ENCODE measurements at places on chromosomes 13 and 19.

DNA sequence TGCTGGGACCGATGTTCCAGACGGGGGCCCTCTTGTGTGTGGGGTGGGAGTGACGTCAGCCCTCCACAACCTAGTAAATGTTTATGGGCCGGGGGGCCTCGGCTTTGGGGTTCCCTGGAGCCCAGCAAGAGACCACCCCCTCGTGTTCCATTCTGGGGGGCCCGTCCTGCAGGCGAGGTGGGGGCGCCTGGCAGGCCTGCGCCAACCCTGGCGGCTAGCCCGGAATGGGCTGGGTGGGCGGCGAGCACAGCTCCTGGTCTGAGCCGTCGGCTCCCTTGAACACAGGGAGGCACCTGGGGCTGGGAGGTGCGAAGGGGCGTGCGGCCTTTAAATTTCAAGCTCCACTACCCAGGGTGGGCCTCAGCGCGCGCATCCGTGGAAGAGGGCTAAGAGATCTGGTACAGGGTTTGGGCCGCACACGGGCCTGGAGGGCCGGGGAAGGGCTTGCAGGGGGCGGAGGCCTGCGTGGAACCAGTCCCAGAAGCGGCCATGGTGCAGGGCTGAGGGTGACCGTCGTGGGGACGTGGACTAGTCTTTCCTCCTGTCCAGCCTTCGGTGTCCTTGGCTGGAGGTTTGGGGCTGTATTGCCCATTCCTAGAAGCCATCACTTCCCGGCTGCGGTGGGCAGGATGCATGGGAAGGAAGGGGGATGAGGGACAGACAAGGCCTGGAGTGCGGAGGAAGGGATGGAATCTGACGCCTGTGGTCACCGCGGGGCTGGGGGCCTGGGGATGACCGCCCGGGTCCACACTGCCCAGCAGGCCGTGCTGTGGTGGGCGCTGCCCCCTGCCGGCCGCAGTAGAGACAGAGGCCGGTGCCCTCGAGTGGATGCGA lies 11.4 kb downstream of the NDUFA11 start:
- DNase-seq: no peak

DNA sequence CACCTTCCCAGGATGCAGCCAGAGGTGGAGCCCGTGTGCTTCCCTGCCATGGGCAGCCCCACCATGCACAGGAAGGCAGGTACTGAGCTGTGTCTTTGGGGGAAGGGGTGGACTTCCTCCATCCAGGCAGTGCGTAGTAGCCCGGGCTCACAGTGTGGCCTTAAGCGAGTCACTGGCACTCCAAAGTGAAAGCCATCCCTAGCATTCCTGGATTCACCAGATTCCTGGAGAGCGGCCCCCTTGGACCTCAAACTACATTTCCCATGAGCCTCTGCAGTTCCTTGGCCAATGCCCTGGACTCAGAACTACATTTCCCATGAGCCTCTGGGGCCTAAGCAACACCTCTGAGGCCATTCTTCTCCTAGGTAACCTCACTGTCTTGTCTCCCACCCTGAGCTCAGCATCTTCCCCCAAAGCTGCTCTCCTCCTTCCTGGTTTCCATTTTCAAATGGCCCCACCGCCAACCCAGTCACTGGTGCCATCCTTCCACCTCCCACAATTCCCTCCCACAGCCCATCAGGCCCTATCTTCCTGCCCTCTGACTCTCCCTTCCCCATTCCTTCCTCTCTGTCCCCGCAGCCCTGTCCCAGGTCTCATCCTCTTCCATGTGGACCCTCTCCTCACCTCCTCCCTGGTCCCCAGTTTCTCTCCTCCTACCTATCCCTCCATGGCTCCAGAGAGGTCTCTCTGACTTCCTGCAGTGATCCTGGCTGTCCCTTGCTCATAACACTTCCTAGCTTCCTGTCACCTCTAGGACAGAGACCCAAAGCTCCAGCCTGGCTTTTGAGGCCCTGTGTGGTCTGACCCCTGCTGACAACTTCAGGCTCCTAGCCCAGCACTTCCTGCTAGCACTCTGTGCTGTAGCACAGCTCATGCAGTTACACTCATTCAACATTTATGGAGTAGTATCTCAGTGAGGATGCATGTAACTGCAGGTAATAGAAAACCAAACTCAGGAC lies at the start of gene C19orf81:
Gene C19orf81, plus strand, starts transcription at position 13 of the 959 bp plus-strand sequence. Its CDS starts 0 bp downstream, at position 13.
- no peak for DNase-seq

DNA sequence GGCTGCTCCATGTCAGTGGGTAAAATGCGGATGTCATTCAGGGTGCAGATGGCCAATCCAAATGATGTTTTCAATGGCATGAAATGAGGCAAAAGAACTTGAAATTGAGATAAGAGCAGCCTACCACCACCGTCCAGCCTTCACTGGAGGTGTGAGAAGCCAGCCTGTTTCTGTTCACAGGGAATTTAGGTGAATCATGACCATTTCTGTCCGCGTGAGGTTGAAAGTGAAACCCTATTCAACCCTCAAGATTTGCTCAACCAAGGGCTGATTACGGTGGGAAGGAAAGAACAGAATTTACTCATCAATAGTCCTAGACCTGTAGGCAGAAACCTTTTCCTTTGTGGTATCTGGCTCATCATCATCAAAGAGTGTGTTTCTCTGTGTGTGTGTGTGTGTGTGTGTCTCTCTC lies 370.7 kb downstream of the COG6 start:
- DNase-seq: no peak

DNA sequence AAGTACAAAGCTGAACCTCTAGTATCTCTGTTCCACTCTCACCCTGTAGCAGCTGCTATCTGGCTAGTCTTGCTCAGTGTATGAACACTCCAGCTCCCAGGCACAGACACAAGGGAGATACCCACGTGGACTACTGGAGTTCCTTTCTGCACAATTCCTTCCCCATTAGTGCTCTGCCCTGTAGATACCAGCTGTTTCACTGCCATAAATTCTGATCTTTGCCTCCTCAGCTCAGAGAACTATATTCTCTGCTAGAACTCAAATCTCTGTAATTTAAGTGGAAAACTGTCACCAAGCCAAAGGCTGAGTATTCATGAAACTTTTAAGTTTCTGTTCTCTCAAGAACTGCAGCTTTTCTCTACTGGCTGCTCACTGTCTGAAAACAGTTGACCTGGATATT lies 273.7 kb downstream of the DIAPH3 start:
- no peak for DNase-seq

- DNase-seq: no peak
Observed at GRCh38 chr19:30202060-30202600, 170.1 kb upstream of the ZNF536 start.

DNA sequence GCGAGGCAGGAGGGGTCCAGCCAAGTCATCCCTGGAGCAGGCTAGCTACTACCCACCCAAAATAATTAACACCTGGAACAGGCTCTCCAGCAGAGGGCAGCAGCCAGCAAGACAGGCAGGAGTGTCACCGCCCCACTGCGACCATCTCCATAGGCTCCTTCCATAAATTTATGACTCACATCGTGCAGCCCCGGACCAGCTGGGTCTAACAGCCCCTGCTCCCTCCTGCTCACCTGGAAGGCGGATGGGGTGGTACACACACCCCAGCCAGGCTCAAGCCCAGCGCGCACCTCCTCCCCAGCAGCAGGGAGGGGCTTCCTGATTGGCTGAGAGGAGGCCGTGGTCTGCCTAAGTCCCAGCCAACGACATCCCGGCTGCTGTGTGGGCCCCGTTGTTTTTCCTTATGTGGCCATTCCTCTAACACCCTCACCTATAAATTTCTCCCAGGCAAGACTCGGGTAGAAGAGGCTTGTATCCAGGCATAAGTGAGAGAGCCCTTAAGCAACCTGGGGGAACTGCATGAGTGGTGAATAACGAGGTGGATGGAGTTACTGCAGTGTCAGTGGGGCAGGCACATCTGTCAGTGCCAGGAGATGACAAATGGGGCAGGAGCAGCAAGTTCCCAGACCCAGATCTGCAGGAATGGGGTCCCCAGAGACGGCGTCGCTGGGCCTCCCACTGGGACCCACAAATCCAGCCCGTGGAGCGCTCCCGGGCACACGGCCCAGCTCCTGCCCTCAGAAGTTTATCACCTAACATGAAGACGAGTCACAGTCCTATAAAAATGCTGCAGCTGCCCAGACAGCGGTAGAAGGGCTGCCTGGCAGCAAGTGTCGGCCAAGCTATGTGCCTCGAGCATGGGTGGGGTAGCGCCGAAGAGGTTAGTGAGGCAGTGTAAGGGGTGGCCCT lies 43.1 kb downstream of the CEBPG start:
- DNase-seq: peak; percentile 25

- DNase-seq: no peak
Observed at GRCh38 chr13:50250401-50250800, 235.2 kb downstream of the KCNRG start.

DNA sequence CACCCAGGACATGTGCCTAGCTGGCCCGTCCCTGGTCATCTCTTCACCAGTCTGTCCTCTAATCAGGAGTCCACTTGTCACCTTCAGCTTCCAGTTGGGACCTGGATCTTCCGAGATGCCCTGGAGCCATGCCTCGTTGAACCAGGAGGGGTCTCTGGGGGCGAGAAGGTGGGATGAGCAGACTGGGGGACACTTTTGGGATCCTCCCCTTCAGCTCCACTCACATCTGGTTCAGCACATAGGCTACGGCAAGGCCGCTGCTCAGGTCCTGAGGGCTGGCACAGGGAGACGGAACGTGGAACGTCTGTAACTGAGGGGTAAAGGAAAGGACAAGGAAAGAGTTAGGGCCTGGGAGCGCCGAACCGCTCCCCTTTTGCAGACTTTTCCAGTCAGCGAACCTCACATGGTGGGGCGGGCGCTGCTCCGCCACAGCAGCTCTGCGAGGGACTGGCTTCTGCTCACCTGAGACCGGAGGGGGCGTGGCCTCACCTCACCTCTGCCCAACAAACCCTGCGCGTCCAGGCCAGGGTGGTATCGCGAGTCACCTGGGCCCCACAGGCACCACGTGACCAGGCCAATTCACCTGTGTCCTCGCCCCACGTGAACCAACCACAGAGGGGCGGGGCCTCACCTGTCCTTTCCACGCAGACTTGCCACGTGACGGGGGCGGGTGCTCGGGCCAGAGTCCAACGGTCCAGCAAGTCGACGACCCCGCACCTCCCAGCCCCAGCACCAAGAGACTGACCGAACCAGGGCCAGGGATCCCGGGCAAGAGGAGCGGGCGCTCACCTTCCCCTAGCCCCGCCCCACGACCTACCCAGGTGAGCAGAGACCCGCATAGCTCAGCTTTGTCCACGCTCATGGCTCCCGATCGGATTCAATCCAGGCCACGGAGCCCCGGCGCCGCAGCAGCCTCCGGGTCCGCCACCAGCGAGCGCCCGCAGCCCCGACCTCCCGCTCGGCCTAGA lies at the start of gene HOOK2:
Gene HOOK2, minus strand, starts transcription at position 965 of the 968 bp plus-strand sequence. Its CDS starts 103 bp downstream, at position 862.
- no peak for DNase-seq

DNA sequence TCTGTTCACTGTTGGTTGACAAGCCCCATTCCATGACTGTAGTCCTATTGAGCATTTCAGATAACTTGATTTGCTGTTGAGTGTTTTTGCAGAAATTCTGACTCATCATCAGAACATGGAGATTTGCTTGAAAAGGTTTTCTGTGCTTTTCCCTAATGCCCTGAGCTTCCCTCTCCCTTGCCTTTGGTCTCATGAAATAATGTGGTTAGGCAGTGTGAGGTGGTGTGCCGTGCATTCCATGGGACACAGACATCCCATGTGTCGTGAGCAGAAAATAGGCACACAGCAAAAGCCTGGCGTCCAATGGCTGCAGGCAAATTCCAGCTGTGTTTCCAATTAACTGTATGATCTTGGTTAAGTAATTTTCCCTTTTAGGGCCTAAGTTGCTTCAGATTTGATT lies 197.4 kb downstream of the DLEU7 start:
- no peak for DNase-seq

GRCh38 chr19:1512671-1513498 lies at the start of gene ADAMTSL5:
Gene ADAMTSL5, minus strand, starts transcription at chr19:1513019. Its CDS starts 2,076 bp downstream, at chr19:1510943.
- DNase-seq: peak; percentile 16

DNA sequence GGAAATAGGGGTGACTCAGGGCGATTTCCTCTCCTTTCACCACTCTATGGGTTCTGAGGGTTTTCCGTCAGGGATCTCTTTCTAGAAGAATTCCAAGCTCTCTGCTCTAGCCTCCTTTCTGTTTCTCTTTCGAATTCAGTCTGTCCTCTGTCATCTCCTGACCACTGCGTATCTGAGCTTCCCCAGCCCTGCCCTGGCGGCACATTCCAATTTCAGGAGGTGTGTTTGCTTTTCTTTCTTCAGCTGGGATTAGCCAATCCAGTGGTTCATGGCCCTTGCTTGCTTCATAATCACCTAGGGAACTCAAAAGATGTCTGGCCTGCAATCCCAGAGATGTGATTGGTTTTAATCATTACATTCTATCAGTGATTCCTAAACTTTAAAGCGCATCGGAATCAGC lies 9.4 kb downstream of the IFNL2 start:
- no peak for DNase-seq

DNA sequence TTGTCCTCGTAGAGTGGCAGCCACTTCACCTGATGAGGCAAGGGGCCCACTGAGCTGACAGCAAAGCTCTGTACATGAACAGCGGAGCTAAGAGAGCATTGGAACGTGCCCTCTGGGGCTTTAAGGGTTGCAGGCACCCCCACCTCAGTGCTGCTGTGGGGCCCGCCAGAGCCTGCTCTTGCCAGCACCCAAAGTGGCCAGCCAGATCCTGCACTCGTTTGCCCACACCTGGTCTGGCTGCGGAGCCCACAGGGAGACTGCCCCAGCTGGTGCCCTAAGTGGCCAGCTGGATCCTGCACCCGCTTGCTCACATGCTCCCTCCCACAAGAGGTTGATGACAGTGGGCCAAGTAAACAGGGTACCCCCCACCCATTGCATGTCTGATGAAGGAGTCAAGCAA lies 783.4 kb upstream of the MIR17HG start:
- DNase-seq: no peak

GRCh38 chr13:109454167-109454917 lies 332.0 kb downstream of the IRS2 start:
- DNase-seq: no peak

GRCh38 chr13:30608364-30608763 lies 9.4 kb upstream of the USPL1 start:
- no peak for DNase-seq

DNA sequence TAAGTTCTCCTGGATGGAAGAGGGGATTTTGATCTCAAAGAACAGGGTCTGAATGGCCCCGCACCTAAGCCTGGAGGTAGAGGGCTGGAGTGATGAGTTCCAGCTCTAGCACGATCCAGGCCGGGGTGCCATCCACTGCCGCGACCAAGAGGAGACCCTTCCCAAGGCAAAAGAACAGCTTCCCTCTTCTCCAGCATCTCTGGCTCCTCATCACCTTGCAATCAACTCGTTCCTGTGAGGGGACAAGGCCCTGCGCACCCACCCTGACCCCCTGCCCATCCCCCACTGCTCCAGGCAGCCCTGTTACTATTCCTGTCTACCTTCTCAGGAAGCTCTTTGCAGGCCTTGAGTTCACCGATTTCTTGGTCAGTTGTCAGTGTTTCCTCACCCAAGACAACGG lies 17.8 kb downstream of the COL4A1 start:
- DNase-seq: no peak

GRCh38 chr13:51168623-51169022 lies 53.6 kb upstream of the FAM124A start:
- no peak for DNase-seq

DNA sequence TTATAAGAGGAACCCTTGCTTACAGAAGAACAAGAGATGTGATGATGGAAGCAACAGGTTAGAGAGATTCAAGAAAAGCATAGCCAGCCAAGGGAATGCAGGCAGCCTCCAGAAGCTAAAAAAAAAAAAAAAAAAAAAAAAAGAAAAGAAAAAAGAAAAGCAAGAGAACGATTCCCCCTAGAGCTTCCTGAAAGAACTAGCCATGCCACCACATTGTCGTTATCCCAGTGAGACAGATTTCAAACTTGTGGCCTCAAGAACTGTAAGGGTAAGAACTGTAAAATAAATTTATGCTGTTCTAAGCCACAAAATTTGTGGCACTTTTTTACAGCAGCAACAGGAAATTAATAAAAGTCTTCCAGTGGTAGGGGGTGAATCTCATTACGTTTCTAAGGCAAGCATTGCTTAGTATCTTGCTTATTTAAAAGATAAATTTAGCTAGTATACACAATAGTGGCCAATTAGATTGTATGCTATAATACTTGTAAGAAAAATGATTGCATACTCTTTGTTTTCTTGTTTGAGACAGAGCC lies 21.8 kb downstream of the RFXAP start:
- no peak for DNase-seq

All from stimulated activated CD4-positive, alpha-beta T cell treated with anti-CD3 and anti-CD28 coated beads, Interleukin-1b, Interleukin-23, amount 100 ng/mL, for 1 hour (primary cell).